ENCODE measurements at places on chromosomes 12 and 14.
A peak's percentile ranks its signal among the peaks of the same experiment; 100 is the strongest.

DNA sequence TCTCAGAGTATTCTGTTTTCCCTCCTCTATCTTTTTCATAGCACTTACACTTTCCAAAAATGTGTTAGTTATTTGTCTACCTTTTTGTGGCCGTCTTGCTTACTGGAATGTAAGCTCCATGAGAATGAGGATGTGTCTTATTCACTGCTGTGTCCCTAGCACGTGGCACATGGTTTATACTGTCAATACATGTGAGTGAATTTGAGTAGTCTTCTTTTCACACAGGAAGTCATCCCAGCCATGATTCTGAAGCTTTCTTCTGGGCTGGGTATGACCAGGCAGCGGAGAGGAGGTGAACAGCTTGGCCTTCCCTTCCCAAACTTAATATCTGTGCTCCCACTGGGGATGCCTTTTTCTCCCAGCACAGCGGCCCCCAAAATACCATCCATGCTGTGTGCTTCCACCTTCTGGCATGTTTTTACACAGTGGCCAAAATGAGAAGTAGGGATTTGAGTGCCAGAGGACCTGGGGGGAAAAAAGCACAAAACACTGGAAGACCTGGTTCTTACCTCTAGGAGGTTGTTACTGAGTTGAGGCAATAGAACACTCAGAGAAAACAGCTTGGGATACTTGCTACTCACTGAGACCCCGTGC, 10.3 kb downstream of the PLEKHG3 start:
- DNase-seq = no peak

GRCh38 chr14:59371771-59372170, 93.4 kb downstream of the GPR135 start:
- no peak for DNase-seq

- DNase-seq = no peak
Observed at GRCh38 chr14:103401223-103402214, 16.3 kb downstream of the MARK3 start.

DNA sequence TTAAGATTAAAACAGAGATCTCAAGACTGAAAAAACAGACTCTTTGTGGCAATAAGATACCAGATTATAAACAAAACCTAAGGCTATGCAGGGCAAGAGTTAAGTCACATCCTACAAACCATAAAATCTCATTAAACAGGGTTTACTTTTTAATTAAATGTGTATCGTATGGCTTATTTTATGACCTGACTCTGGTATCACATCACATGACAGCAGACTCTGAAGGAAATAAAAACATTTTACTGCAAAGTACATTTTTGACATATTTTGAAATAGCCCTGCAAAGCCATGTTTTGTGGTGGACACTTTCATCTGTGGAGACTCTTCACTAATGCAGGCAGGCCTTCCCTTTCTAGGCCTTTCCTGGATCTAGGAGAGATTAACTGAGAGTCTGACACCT, 327.6 kb upstream of the CLEC14A start:
- no peak for DNase-seq

DNA sequence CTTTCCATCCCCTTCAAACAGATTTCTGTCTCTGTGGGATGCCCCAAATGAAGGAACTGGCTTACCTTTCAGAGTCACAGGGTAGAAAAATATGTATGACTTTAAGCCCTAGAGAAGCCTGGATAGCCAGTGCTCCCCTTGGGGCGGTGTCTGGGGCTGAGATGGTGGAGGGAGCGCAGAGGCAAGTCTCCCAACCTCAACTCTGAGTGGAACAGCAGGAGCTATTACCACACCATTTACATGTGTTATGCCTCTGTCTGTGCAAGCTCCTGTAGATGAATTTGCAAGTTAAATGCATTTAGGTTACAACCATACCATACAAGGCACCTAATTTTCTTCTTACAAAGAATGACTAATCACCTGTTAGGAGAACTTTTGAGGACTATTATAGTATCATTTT, 50.4 kb upstream of the CLMN start:
- no peak for DNase-seq

GRCh38 chr12:119180380-119181040, 1.8 kb downstream of the HSPB8 start:
- DNase-seq = no peak

GRCh38 chr14:33493266-33493665, 457.6 kb downstream of the EGLN3 start:
- no peak for DNase-seq

GRCh38 chr12:9697619-9698018, 28.1 kb downstream of the CLEC2D start:
- DNase-seq = no peak

- DNase-seq = no peak
Observed at GRCh38 chr14:58401587-58401986, 5.9 kb downstream of the TOMM20L start.

DNA sequence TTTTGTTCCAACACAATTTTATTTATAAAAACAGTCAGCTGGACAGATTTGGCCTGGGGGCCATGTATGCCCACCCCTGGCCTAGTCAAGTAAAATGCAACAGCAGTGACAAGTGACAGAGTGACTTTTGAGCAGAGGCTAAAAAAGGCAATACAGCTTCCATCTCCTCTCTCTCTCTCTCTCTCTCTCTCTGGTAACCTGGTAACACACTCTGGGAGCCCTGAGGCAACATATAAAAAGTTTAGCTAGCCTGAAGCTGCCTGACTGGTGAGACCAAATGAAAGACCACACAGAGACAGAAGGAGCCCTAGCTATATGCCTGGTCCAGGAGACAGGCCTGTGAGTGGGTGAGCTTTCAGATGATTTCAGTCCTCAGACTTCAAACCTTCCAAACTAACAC, 105.4 kb downstream of the DENND5B start:
- DNase-seq = no peak

DNA sequence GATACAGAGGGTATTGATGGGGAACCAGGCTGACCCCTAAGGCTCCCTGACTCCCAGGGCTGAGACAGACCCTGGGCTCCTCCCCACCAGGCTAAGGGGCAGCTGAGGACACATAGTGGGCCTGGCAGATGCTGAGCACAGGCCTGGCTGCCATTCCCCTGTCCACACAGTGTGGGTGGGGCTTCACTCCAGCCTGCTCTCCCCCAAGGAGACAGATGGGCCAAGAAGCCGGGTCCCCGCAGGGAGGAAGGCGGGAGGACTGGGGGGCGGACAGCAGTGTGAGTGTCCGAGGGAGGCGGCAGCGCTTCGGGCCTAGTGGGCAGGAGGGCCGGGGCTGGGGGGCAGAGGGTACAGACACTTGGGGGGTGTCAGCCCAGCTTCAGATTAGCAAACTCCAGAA, 32.0 kb downstream of the RFLNA start:
- no peak for DNase-seq

- DNase-seq = no peak
Observed at GRCh38 chr14:104972301-104973134, 5.7 kb downstream of the AHNAK2 start.

DNA sequence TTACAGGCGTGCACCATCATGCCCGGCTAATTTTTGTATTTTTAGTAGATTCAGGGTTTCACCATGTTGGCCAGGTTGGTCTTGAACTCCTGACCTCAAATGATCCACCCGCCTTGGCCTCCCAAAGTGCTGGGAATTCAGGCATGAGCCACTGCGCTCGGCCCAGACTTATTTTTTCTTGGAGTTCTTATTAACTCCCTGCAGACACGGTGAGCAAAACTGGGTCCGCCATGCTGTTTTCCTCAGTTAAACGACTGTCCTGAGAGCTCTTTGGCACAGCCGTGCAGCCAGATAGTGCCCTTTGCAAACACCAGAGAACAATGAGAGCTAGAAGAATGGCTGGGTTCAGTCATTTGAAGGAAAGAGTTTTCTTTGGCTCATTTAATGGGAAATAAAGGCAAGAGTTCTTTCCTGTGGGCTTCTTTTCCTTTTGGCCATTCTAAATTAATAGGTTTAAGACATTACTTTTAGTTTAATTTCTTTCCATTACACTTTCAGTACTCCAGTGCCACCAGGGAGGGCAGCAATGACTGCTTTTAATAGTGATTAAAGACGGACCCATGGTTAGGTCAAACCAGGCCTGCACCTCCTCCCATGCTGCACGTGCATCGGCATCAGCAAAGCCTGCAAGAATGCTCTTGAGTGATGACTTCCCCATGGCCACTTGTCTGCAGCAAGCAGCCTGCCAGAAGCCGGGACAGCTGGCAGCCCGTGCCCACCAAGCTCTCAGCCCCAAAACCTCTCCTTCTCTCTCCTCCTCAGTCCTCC, 60.7 kb downstream of the VCPKMT start:
- no peak for DNase-seq

DNA sequence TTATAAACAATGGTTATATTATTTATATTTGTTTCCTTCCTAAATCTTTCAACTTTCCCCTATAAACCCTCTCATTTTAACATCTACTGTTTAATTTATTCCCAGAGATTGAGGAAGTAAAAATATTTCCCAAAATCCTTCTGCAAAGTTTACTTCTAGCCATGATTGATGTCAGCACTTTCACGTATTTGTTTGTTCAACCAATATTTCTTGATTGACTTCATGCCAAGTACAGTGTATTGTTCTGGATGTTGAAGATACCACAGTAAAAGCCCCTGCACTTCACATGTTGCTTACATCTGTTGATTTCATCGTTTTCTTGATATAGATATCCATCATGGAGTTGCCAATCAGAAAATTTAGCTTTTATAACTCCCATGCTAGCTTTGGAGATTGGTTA, 81.8 kb downstream of the TTLL5 start:
- no peak for DNase-seq

DNA sequence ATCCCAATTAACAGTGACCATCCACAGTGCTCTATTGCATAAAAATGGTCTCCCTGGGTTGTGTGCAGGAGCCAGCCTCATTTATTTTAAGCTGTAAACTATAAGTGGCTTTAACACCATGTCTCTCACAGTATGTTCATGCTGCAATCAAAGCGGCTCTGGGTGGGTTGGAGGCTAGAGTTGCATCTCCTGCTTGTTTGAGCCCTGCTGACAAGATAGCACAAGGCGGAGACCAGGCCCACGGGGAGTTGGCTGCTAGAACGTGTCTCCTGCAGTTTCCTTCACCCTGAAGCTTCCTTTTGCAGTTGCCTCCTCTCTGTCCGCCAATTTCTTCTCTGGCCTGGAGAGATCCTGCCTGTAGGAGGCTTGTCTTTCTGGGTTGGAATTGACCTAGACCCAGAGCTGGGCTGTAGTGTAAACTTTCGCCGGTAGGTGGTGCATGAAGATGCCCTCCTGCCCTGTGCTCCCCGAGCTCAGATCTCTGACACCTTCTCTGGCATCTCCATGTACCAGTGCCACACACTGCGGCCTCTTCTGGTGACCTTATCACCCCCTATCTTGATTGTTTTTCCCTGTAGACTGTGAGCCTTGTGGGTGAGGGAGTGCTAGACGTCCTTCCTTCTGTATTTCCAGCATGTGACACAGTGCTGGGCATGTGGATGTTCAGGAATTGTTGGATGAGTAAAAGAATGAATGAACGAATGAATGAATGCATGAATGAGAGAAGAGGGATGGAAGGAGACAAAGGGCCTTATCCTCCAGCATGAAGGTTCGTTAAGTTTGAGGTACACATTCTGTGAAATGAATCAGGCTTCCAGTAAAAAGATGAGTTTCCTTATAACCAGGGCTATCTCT, 10.4 kb downstream of the OTUB2 start:
- DNase-seq = peak; percentile 67

GRCh38 chr12:131589221-131589897, 121.5 kb upstream of the SFSWAP start:
- no peak for DNase-seq

DNA sequence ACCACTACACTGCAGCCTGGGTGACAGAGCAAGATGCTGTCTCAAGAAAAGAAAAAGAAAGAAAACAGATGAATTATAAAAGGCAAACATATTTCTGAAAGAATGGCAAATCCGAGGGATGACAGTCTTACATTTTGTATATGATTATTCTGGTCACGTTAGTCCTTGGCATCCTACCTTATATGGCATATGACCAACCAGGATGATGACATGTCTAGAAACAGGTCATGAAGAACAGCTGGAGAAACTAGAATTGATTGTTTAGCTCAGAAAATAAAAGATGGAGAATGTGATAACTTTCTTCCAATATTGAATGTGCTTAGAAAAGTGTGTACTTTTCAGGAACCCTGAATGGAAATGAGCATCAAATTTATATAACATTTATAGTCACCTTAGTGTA, 19.2 kb downstream of the SLC2A14 start:
- no peak for DNase-seq

- DNase-seq = no peak
Observed at GRCh38 chr12:81077329-81077685, 572 bp upstream of the ACSS3 start.

GRCh38 chr12:94650143-94651056, at the start of gene TMCC3:
TMCC3 (minus strand) TSS chr12:94650557; CDS start chr12:94650430, 127 bp downstream.
- DNase-seq = no peak

- no peak for DNase-seq
Observed at GRCh38 chr12:86748894-86749293, 492.7 kb upstream of the MGAT4C start.

DNA sequence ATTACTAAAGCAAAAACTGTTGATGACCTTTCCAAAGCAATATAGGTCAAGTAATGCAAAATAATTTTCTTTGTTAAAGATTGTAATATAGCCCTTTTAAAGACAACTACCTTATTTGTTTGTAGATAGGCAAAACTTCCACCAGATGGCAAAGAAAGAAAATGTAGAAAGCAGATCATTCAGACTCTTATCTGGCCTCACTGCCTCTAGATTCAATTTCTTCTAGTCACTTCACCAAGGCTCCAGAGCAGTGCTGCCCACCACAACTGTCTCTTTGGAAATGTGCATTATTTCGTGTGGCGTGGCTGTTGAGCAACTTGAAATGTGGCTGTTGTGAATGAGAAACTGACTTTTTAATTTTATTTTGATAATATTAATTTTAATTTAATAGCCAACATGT, 127.1 kb downstream of the ITPR2 start:
- DNase-seq = no peak

- no peak for DNase-seq
Observed at GRCh38 chr12:12181511-12181910, 85.3 kb downstream of the LRP6 start.

- DNase-seq = no peak
Observed at GRCh38 chr14:92923744-92924103, 774 bp downstream of the CHGA start.

GRCh38 chr14:95341115-95341514, 21.4 kb upstream of the CLMN start:
- DNase-seq = no peak

DNA sequence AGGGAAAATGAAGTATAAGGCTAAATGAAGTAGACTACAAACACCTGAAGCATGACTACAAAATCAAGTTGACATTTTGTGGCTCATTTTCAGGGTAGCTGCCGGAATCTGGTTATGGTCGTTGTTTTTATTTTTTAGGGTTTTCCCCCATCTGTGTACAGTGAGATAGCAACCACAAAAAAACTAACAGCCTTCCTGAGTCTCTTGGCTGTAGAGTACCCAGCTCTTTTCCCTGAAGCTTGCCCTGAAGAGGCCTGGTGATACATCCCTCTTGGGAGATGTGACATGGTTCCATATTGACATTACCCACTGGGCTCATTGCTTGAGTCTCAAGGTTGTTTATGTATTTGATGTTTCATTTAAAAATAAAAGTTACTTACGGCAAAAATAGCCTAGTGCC, 424.0 kb downstream of the ZFP36L1 start:
- no peak for DNase-seq

GRCh38 chr14:74653386-74654138, 41.5 kb upstream of the LTBP2 start:
- no peak for DNase-seq

- DNase-seq = no peak
Observed at GRCh38 chr12:27469176-27469736, 22.7 kb downstream of the SMCO2 start.

Data from stimulated activated CD4-positive, alpha-beta T cell treated with anti-CD3 and anti-CD28 coated beads, Interleukin-1b, Interleukin-23, amount 100 ng/mL, for 24 hours (primary cell).